ENCODE measurements at places on chromosomes 7 and 10.

DNA sequence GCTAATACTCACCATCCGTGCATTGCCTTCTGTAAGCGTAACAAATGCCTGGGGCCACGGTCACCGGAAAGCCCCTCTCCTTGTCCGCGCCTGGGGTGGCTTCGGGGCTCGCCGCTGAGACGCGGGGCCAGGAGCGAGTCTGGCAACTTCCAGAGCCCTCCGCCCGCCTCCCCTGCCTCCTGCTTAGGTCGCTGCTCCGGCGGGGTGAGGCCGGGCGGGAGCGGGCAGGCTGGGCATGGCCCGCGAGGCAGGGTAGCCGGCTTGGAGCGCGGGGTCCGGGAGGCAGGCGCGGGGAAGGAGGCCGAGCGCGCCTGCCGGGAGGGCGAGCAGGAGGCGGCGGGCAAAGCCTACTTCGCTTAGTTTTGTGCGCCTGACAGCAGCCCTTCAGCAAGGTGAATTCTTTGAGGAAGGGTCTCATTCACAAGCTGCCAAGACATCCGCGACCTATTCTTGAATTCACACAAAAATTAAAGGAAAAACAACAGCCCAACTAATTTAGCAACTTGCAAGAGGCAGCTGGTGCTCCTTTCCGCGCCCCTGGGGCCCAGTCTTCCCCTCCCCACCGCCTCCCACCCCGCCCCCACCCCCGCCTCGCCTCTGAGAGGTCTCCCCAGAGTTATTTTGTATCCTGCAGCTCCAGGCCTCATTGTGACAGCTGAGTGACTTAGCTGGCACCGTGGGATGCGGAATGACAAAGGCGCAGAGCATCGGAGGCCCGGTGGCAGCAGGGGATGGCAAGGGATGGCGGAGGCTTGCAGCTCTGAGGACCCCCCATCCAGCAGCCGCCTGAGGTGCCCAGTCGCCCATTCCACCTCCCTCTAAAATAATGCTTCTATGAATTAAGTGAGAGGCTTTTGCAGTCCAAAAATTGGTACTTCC, 12.8 kb upstream of the KAT6B start:
- DNase-seq: no peak

DNA sequence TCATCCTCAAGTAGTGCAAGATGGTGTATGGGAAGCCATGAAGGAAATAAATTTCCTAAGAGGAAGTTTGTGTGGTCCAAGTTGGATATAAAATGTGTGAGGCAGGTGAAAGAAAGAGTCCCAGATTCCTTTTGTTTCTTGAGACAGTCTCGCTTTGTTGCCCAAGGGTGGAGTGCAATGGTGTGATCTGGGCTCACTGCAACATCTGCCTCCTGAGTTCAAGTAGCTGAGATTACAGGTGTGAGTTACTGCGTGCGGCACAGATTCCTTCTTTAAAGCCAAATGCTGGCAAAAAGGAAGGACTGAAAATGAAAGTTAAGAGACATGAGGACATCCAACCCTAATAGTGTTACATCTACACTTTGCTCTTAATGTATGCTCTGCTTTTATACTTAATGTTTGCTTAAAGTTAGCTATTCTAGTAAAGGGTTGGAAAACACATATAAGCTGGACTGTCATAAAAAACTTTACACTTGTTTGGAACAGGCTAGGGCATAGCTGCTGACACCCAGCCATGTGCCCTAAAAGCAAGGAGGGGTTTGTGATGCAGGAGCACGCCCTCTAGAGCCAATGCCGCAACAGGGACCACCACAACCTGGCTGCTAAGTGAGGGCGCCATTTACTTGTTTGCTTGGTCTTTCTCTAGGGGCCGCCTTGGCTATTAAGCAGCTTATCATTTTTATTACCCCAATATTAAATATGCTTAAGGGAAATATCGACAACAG, 34.5 kb downstream of the CLEC2L start:
- DNase-seq: no peak

DNA sequence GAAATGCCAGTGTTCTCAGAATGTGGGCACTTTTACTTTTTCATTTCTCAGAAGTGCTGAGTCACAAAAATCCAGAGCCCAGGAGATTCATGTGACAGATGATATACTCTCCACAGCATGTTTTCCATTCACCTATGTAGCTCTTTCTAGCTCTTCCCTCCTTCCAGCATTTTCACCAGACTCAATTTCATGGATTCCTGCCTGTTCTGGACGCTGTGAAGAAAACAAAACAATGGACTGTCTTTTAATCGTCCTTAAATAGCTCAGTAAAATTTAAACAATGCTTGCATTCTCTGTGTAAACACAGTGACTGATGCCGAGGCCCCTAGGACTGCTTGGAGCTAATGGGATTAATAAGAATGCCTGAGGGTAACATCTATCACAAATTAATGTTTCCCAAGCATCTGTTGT, 25.5 kb downstream of the ZNF713 start:
- no peak for DNase-seq

GRCh38 chr7:113338071-113338696, 219.8 kb upstream of the SMIM30 start:
- no peak for DNase-seq

- DNase-seq: no peak
These were observed 11.7 kb downstream of the CASP2 start for GRCh38 chr7:143299840-143300239.

GRCh38 chr10:129815898-129816655, 148.0 kb downstream of the EBF3 start:
- DNase-seq: no peak

DNA sequence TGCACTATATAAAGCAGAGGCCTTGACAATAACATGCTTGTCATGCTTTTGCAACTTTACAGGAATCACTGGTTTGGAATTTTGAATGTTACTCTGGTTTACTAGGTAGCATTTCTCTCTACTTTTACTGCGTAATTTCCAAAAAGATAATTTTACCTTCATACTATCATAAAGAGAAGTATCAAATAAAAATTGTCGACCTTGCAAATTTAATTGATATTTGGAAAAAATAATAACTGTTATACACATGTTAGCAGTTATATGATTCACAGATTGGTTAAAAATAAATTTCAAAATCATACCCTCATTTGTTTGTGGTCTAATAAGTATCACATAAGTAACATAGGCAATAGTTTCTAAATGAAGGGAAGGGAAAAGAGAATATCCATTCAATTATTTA, 228.5 kb upstream of the CACNA2D1 start:
- DNase-seq: no peak

GRCh38 chr10:6299234-6299633, 96.5 kb downstream of the PFKFB3 start:
- peak; percentile 75 for DNase-seq

DNA sequence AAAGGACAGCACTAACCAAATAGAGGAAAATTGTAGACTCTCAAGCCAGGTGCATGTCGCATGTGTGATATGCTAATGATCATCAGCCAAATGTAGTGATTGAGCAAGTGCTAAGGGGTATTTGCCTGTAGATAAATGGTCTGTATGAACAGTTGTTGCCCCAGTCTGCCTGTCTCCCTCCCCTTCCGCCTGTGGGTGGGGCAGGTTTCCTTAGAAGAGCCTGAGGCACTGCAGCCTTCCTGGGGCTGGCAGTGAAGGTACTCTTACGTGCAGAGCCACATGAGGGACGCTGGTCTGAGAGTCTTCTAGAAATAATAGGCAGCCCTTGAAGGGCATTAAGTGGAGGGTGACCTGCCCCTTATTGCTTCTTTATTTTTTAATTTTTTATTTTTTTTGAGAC, 152.1 kb downstream of the SNX10 start:
- DNase-seq: no peak

GRCh38 chr10:97325754-97326153, 6.7 kb downstream of the FRAT1 start:
- DNase-seq: no peak

DNA sequence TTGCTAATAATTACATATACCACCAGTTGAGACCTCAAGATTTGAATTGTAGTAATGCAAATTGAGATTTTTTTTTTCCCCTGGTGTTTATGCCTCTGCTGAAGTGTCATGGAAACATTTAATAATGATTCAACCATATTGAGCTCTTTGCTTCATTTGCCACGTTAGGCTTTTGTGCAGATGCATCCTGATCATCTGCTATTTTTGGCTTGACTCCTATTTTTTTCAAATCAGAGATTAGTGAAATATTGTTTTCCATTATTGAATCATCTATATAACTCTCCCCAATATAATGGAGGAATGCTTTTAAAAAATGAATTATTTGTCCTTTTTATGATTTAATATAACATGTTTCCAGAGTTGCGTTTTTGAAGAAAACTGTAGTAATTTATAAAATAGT, 115.1 kb downstream of the SRI start:
- DNase-seq: no peak

- no peak for DNase-seq
These were observed 581.6 kb downstream of the TCERG1L start for GRCh38 chr10:130729876-130730275.

- DNase-seq: no peak
These were observed 106.7 kb upstream of the VWC2 start for GRCh38 chr7:49666764-49667163.

- no peak for DNase-seq
These were observed 652 bp downstream of the OR2A12 start for GRCh38 chr7:144086730-144087129.

DNA sequence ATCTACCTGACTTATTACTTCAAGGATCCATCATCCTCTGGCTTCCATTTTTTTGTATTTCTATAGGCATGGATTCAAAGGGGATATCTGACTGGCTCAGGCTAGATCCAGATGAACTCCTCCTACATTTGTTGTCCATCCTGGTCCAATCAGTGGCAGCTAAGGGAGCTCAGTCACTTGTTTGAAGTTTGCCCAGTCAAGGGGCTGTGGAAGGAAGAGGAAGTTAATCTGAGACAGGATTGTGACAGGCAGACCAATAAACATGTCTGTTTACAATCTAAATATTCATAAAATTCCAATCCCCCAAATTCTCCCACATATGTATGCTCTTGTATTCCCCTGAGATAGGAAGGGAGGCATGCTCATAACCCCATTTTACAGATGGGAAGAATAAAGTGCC, 48.7 kb downstream of the CAV1 start:
- no peak for DNase-seq

GRCh38 chr10:6089334-6090219, 743 bp downstream of the RBM17 start:
- DNase-seq: peak; percentile 23

- DNase-seq: no peak
These were observed 96.7 kb downstream of the SFMBT2 start for GRCh38 chr10:7314170-7314569.

DNA sequence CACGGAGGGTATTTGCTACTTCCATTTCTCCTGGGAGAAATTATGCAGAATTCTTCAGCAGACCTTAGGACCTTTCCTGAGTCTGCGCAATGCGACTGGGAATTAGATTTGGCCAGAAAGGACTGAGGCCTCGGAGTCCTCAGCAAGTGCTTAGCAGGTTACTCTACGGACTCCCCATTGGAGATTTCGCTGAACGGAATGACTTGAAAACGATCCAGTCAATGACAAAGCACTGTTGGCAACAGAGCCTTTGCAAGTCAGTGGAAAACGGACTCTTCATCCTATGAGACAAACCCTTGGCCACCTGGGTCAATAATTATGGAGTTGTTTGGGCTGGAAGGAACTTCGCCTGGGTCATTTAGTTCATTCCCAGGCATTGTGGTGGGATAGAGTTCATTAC, 107.4 kb downstream of the FAM204A start:
- no peak for DNase-seq

- no peak for DNase-seq
These were observed 588 bp downstream of the GET4 start for GRCh38 chr7:876972-877311.

DNA sequence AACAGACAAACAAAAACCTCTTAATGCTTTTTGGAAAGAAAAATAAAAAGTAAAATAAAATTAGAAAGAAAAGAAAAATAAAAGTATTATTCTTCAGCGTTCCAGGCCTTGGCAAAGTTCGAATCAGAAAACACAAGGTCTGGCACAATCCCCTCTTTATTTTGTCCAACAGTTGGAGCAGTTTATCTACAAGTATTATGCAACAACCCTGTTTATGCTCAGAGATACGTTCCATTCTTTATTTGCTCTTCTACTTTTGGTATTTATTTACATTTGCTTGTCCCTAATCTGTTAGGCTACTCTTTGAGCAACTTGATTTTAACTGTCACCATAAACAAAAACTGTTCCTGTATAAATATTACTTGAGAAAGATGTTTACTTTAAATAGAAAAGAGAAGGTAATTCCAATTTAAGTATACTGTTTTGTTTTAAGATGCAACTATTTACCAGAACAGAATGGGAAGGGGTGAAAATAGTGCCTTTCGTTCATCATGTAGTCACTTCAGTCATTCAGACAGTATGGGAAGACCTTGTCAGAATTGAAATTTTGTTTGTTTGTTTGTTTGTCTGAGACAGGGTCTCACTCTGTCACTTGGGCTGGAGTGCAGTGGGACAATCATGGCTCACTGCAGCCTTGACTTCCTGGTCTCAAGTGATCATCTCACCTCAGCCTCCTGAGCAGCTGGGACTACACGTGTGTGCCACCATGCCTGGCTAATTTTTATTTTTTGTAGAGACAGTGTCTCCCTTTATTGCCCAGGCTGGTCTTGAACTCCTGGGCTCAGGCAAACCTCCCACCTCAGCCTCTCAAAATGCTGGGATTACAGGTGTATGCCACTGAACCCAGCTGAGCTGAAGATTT, 5.7 kb downstream of the PDK4 start:
- DNase-seq: no peak

GRCh38 chr7:149414745-149415390, 46.0 kb downstream of the ZNF777 start:
- DNase-seq: no peak

DNA sequence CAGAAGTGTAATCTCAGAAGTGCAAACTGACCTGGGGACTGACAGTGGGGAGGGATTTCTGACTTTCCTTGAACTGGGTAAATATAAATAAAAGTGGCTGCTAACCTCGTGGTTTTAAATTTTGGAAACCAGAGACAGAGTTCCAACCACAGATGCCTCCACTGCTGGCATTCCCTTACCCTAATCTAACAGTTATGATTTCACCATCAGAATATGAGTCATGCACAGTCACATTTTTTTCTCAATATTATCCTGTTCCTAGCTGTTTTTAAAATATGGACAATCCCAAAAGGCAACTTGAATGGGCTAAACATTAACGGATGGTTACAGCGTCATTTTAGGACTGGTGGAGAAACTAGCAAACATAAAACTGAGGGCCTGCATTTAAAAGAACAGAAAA, 264.3 kb upstream of the INHBA start:
- no peak for DNase-seq

- DNase-seq: no peak
These were observed 35.3 kb downstream of the COG5 start for GRCh38 chr7:107528461-107528860.

DNA sequence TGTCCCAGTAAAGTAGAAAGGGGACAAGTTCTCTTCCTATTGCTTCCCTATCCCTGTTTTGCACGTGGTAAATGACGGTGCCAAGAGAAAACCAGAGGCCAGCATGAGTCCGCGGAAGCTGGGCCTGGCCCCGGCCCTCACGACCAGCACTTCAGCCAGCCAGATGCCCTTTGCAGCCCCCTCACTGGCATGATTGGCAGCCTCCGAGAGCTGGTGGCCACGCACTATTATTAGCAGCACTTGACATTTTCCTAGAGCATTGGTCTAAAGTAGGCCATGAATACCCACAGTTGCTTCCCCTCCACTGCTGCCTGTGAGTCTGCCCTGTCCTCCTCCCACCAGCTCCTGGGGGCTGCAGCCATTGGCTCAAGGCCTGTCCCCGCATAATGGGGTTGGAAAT, 369.1 kb downstream of the PLXNA4 start:
- DNase-seq: no peak
